ENCODE measurements at places on chromosomes 5 and 9. TPM values are rescaled to one million over a fixed set of nuclear protein-coding genes. Genes with fewer than 3 reads are reported as not detected.

SV2C gene
- 1.7 TPM for total RNA-seq

PCDHA12 gene
- 19.8 TPM for total RNA-seq

MRPL22 gene
- 42.1 TPM for total RNA-seq

PRRX2 gene
- 0.16 TPM for total RNA-seq

ROPN1L gene
- 1.9 TPM for total RNA-seq

CYFIP2 gene
- total RNA-seq = 84.7 TPM

NR5A1 gene
- under 0.01 TPM for total RNA-seq

KLHL3 gene
- 8.7 TPM for total RNA-seq

PCDH1 gene
- 27.0 TPM for total RNA-seq

OBP2A gene
- total RNA-seq = not detected

GFPT2 gene
- total RNA-seq = 11.4 TPM

IFNA2 gene
- total RNA-seq = not detected

SLC36A3 gene
- not detected for total RNA-seq

USP20 gene
- total RNA-seq = 9.8 TPM

FOXD4L4 gene
- 0.78 TPM for total RNA-seq

OR1L1 gene
- not detected for total RNA-seq

TAF11L6 gene
- total RNA-seq = not detected

- DNase-seq = no peak
These were observed 20.9 kb downstream of the OR2Y1 start for GRCh38 chr5:180718810-180719453.

- no peak for DNase-seq
These were observed 204.4 kb upstream of the DMRT1 start for GRCh38 chr9:636931-637591.

- DNase-seq = no peak
These were observed 128.9 kb downstream of the SLF1 start for GRCh38 chr5:94747371-94747770.

- DNase-seq = no peak
These were observed 30.0 kb downstream of the TRIP13 start for GRCh38 chr5:922436-923280.

- no peak for DNase-seq
These were observed 352.7 kb downstream of the MLLT3 start for GRCh38 chr9:20269620-20270019.

DNA sequence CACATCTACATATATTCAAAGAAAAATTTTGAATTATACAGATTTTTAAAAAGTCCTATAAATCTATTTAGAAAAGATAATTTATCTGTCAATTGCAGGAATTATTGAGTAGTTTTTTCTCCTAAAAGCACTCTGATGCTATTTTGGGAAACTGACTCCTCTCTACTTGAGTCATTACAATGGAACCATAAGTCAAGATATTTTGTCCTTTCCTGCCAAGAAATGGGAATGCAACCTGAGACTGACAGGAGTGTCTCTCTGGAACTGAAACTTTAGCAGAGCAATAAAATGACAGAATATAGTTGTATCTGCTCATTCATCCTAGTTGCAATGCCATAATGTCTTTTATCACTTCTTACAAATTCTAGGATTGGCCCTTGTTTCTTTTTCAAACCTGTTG, 48.6 kb downstream of the CARTPT start:
- DNase-seq = no peak

GRCh38 chr5:120568711-120569110, 104.6 kb downstream of the PRR16 start:
- DNase-seq = no peak

GRCh38 chr5:178193251-178193809, 6.2 kb upstream of the GMCL2 start:
- no peak for DNase-seq

- DNase-seq = no peak
These were observed 132.6 kb upstream of the PDE4D start for GRCh38 chr5:60026161-60026560.

GRCh38 chr5:82360022-82360421, 81.9 kb upstream of the RPS23 start:
- DNase-seq = no peak

GRCh38 chr5:141369994-141370848, at the start of gene PCDHGB3:
Gene PCDHGB3 (plus strand): TSS chr5:141370242. CDS start chr5:141370395, 153 bp downstream.
- no peak for DNase-seq

DNA sequence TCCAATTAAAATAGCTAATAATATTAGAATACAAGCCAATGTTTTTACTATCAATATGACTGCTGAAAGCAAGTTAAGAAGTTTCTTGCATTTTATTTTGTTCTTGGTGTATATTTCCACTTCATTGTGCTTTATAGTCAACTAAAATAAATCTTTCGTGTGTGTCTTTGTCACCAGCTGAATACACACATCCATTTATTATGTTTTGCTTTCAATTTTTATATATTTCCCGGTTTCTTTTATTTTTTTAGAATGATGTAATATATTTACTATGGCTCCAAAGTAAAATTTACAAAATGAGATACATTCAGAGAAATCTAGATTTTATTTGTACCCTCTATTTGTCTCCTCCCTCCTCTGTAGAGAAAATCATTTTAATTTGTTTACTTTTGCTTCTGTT, 495.9 kb upstream of the PAPPA start:
- no peak for DNase-seq

- DNase-seq = no peak
These were observed at the start of gene SH3RF2 for GRCh38 chr5:145936401-145937131. Gene SH3RF2 (plus strand): TSS chr5:145936578. CDS start chr5:145937929, 1,351 bp downstream.

GRCh38 chr5:57411982-57412381, 70.6 kb downstream of the ACTBL2 start:
- DNase-seq = no peak

DNA sequence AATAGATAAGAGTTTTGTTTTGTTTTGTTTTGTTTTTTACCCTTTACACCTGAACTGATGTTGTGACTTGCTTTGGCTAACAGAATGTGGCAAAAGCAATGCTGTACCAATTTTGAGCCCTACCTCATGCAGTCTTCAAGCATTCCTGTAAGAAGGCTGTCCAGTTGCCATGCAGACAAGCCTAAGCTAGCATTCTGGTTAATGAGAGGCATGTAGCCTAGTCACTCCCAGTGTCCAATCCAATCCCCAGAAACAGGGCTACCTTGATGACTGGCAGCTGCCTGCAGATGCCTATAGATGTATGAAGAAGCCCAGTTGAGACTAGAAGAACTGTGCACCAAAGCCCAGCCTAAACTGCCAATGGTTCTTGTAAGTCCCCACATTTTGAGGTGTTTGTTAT, 9.4 kb upstream of the EFNA5 start:
- DNase-seq = no peak

DNA sequence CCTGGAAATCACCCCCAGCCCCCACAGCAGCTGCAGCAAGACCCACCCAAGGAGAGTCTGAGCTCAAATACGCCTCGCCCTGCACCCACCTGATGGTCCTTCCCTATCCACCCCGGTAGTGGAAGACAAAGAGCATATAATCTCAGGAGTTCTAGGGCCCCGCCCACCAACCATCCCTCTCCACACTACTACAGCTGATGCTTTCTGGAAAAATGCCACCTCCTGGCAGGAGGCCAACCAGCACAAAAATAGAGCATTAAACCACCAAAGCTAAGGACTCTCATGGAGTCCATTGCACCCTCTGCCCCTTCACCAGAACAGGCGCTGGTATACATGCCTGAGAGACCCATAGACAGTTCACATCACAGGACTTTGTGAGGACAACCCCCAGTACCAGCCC, 22.5 kb upstream of the NIPSNAP3A start:
- no peak for DNase-seq

GRCh38 chr5:8213701-8214240, 344.8 kb downstream of the MTRR start:
- no peak for DNase-seq

- no peak for DNase-seq
These were observed 6.5 kb downstream of the TBC1D2 start for GRCh38 chr9:98248737-98249474.

GRCh38 chr9:117377046-117377445, 37.8 kb downstream of the ASTN2 start:
- DNase-seq = no peak

- no peak for DNase-seq
These were observed 31.5 kb downstream of the VAV2 start for GRCh38 chr9:133960568-133961129.

GRCh38 chr9:130090915-130091314, 37.2 kb downstream of the GPR107 start:
- no peak for DNase-seq

DNA sequence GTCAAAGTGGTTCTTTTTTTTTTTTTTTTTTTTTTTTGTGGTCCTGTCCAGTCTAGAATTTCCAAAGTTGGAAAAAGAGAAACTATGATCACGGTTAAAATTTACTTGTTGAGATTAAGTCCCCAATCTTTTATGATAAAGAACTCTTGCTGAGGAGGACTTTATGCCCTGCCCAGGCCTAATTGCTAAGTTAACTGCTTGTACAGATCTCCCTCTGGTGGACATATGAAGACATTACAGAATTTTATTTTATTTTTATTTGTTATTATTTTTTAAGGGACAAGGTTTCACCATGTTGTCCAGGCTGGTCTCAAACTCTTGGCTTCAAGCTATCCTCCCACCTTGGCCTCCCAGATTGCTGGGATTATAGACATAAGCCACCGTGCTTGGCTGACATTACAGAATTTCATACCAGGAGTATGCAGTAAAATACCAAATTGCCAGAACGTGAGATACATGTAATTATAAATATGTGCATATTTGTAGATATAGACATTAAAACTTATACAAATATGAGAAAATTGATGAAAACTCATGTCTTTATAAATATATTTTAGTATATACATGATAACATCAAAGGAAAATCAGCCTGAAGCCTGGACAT, 91.2 kb downstream of the RFK start:
- no peak for DNase-seq
